Naive thymus-derived CD4-positive, alpha-beta T cell (primary cell): ENCODE measurements at places on chromosomes 1 and 21. TPM values are rescaled to one million over a fixed set of nuclear protein-coding genes. Genes with fewer than 3 reads are reported as not detected.

LIN28A gene
- polyA plus RNA-seq, result not detected

GRCh38 chr1:2277741-2278488, 49.8 kb downstream of the SKI start:
- DNase-seq, result no peak

DNA sequence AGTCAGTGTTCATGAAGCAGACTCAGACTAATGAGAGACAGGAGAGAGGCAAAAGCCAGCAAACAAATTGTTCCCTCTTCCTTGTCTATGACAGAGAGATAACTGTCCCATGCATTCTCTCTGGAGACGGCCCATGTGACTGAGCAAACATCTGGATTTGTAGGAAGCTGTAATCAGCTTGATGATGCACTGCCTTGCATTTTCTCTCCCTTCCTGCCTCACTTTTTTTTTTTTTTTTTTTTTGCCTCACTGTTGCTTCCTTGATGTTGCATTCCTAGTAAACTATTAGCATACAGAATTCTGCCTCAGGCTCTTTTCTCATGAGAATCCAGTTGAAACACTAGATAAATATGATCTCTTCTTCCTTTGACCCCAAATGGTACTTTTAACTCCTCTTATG, 134.5 kb downstream of the HHIPL2 start:
- no peak for DNase-seq

USH2A gene
- not detected for polyA plus RNA-seq

COG2 gene
- polyA plus RNA-seq, result 42.6 TPM

DNA sequence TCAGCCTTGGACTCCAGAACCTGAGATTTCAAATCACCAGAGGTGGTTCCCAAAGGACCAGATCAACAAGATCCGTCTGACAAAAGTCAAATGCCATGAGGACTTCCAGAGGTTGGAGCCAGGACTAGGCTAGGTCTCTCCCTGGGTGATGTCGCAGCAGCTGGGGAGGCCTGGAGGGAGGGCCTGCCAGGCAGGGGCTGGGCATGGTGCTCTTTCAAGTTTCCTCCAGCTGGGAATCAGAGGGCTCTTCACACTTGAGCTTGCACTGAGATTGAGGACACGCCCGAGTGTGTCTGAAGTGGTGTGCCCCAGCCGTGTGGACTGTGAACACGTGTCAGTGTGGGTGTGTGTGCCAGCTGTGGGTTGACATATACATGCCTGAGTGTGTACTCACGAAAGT, 21.3 kb upstream of the RSPO1 start:
- no peak for DNase-seq

- DNase-seq, result no peak
These were observed 16.7 kb downstream of the DDX59 start for GRCh38 chr1:200653022-200653462.

CYYR1 gene
- not detected for polyA plus RNA-seq
